Left renal cortex interstitium (tissue), 4 donors: ENCODE measurements at places on chromosomes 11 and 22. TPM values are rescaled to one million over a fixed set of nuclear protein-coding genes. Genes with fewer than 3 reads are reported as not detected.
A peak's percentile ranks its signal among the peaks of the same experiment; 100 is the strongest.

- DNase-seq = no peak
Measured at GRCh38 chr11:114285599-114285998, 10.6 kb upstream of the NNMT start.

DNA sequence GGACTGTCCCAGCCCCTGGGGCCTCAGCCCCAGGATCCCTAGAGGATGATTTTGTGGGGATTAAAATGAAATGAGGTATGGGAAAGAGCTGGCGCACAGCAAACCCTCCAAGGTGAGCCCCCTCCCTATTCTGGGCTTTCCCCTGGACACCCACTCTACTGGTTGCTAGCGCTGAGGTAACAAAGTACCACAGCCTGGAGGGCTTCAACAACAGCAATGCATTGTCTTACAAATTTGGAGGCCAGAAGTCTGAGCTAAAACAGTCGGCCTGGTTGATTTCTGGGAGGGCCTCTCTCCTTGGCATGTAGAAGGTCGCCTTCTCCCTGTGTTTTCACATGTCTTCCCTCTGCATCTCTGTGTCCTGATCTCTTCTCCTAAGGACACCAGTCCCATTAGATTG, 913.6 kb downstream of the NTM start:
- DNase-seq = no peak

DNA sequence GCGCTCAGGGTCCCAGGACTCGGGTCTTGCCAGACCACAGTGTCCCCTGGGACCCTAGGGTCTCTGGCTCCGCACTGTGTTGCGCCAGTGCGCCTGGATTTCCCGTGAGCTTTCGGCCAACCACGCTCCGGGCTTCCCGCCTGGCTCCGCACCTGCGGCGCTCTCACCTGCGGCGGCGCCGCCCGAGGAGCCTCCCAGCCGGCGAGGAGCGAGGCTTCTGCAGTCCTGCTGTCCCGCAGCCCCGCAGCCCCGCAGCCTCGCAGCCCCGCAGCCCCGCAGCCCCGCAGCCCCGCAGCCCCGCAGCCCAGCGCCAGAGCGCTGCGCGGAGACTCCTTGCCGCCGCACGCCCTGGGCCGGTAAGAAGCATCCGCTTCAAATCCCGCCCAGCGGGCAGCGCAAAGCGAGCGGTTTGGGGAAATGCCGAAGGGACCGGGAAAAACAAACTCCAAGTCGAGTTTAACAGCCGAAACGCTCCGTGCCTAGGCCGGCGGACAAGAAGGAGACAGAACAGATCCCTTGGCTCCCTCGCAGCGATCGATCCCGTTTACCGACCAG, 939 bp downstream of the ALX4 start:
- no peak for DNase-seq

DNA sequence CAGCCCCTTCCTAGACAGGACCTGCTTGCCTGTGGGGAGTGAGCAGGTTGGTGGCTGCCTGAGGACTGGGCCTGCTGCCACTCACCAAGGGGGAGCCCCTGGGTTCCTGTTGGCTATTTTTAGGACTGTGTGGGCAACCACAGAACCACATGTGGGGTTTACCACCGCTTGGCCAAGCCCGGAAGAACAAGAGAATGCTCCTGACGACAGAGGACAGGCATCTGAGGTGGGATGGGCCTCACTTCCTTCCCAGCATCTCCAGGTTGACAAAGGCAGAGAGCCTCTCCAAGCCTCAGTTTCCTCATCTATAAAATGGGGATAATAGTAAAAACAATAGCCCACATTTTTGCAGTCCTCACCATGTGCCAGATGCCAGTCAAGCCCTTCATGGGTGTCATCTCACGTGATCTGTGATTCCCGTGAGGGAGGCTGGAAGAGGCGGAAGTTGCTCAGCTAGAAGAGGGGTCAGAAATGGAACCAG, 43.6 kb downstream of the LRRC32 start:
- no peak for DNase-seq

DNA sequence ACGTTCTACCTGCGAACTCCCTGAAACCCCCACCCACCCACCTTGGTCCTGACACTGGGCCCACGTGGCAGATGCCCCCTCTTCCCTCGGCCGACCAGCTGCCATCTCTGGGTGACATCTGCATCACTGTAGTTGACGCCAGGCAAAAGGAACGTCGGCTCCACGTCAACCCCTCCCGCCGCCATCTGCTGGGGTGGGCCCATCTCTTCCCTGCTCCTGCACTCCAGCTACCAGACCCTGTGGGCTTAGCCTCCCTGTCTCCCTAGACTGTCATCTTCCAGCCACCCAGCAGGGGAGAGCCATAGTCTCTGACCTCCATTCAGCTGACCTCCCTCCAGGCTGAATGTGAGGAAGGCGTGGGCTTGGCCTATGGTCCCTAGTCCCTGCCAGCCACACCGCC, 21.4 kb downstream of the CHID1 start:
- DNase-seq = no peak

DNA sequence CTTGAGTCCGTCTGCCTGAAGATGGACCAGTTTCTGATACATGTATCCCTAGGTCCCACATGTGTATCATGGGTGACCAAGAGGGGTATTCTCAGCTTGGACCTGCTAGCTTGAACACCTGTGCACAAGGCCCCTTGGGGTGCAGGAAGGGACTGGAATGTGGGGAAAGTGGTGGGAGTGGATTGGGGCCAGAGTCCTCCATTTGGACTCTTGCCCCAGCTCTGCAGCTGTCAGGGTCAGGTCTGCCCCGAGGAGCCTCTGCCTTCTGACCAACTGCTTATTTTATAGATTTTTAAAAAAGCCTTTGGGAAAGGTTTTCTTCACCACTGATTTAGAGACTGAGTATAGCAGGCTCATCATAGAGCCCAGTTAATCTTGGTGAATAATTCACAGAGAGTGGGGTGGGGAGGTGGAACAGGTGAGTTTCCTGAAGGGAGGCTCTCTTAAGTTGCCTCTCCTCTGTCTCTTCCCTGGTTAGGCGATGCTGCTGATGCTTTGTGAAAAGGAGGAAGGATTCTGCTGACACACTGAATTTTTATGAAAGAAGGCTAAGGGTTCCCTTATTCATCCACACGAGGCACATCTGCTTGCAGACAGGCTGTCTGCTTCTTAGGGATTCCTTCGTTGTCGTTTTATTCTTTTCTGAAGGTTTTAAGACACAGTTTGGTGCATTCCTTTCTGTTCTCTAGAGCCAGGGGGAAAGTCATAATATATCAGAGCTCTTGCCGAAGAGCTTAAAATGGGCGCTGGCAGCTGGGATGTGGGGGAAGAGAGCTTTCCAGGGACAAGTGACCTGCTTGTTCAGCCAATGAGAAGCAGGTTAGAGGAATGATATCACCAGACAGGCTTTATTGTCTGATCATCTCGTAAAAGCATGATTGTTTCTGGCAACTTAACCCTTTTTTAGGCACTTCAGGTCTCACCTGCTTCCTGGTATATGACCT, 19.9 kb downstream of the TRIM44 start:
- peak; percentile 21 for DNase-seq

The CSNK2A3 gene
- 1.2 TPM for polyA plus RNA-seq

The TMPRSS6 gene
- polyA plus RNA-seq = 0.52 TPM

The IFITM10 gene
- polyA plus RNA-seq = 0.46 TPM
